ENCODE measurements at places on chromosomes 4 and X. TPM values are rescaled to one million over a fixed set of nuclear protein-coding genes. Genes with fewer than 3 reads are reported as not detected.

DNA sequence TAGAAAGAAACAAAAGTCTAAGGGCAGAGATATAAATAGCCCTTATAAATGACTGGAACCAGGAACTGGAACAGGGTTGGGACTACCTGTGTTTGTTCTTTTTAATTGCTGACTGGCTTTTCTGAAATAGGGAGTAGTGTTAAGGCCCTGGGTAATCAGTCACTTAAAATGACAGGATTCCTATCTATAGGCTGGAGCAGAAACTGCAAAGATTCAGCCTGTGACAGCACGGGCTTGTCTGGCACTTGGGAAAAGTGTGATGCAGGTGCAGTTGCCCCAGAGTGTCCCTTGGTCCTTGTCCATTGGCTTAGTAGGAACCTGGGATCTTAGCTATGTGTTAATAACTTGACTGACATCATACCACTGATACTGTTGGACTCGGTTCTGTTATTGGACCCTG is 14.7 kb upstream of the PLAC8 start:
- no peak for DNase-seq

GRCh38 chr4:163269869-163270268 is 62.5 kb downstream of the NPY1R start:
- no peak for DNase-seq

- DNase-seq = no peak
Measured at GRCh38 chrX:13761606-13762414, 27.3 kb downstream of the OFD1 start.

MYOZ2 gene
- not detected for total RNA-seq

- no peak for DNase-seq
Measured at GRCh38 chrX:48927736-48928382, 9.0 kb upstream of the PIM2 start.

GRCh38 chr4:149702414-149703293 is 113.0 kb downstream of the IQCM start:
- DNase-seq = no peak

KCND1 gene
- not detected for total RNA-seq

TSC22D3 gene
- total RNA-seq = 17.0 TPM

GRCh38 chr4:123699880-123700771 is 303.5 kb downstream of the SPRY1 start:
- peak; percentile 61 for DNase-seq

- no peak for DNase-seq
Measured at GRCh38 chr4:150805183-150806025, 209.7 kb downstream of the LRBA start.

GRCh38 chr4:158912806-158913205 is 144.0 kb downstream of the FNIP2 start:
- no peak for DNase-seq

GRCh38 chrX:103554687-103555424 is 30.5 kb upstream of the TCEAL4 start:
- DNase-seq = no peak

DNA sequence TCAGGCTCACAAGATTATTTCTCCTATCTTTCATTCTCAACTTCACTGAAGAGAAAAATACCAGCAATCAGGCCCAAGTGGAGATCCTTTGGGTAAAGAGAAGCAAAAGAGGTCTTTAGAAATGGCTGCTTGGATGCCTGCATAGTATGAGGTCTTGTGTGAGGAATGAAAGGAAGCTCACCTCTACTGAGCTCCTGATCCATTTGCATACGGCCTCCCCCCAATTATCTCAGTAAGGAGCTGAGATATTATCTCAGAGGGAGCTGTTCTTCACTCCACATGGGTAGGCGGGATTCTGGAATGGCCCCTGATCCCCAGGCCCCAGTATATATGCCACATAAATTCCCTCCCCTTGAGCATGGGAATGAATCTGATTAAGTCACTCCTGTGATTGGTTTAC is 75.8 kb downstream of the EVC2 start:
- no peak for DNase-seq

GRCh38 chr4:7420661-7421040 is 14.1 kb downstream of the PSAPL1 start:
- no peak for DNase-seq

- no peak for DNase-seq
Measured at GRCh38 chr4:2946812-2947600, 16.2 kb downstream of the NOP14 start.

PTPN13 gene
- 5.5 TPM for total RNA-seq

DNA sequence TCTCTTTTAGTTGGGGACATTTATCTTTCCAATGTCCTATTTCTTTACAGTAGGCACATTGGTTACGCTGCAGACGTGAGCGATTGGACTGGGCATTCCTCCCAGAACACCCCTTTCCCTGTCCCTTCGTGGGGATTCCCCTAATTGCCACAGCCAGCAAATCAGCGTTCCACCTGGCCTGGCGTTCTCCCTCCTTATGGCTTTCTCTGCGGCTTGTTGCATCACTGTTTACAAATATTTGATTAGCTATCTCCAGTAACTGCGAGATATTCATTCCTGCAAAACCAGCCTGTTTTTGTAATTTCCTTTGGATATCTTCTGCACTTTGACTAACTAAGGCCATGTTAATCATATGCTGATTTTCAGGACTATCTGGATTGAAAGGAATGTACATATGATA is 202.5 kb upstream of the KLF8 start:
- no peak for DNase-seq

ZCCHC18 gene
- not detected for total RNA-seq

GRCh38 chr4:15479089-15479912 is 9.6 kb downstream of the CC2D2A start:
- peak; percentile 39 for DNase-seq

All from MG63 (cell line).